ENCODE measurements at places on chromosomes 1 and 21.

- DNase-seq = no peak
Measured at GRCh38 chr1:212700892-212701819, 1.5 kb upstream of the BATF3 start.

GRCh38 chr1:171213559-171214454, 28.7 kb downstream of the FMO2 start:
- DNase-seq = no peak

GRCh38 chr1:168918860-168919741, 187.4 kb upstream of the ATP1B1 start:
- DNase-seq = no peak

DNA sequence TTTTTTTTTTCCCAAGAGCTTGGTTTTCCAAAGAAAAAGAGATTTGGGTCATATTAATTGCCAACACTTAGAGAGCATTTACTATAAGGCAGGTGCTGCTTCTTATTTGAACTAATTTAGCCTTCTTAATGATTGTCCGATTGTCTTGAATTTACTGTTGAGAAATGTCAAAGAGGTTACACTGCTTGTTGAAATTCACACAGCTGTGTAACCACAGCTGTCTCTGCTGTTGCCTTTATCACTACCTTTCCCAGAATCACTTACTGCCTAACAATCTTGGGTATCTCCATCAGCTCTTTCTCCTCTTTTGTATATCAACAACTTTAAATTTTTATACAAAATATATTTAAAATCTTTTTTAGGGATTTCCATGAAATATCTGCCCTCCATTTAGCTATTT, 115.6 kb downstream of the UCHL5 start:
- DNase-seq = no peak

DNA sequence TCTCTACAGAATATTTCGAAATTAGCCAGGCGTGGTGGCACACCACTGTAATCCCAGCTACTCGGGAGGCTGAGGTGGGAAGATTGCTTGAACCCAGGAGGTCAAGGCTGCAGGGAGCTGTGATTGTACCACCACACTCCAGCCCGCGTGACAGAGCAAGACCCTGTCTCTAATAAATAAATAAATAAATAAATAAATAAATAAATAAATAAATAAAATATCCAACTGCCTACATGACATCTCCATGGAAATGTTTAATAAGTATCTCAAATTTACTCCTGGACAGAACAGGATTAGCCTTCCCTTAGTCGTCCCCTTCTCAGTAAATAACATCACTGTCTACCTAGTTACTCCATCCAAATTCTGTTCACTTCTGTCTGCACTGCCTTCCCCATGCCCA, 29.0 kb upstream of the KCNN3 start:
- no peak for DNase-seq

GRCh38 chr1:58721247-58721820, 21.5 kb upstream of the MYSM1 start:
- DNase-seq = no peak

DNA sequence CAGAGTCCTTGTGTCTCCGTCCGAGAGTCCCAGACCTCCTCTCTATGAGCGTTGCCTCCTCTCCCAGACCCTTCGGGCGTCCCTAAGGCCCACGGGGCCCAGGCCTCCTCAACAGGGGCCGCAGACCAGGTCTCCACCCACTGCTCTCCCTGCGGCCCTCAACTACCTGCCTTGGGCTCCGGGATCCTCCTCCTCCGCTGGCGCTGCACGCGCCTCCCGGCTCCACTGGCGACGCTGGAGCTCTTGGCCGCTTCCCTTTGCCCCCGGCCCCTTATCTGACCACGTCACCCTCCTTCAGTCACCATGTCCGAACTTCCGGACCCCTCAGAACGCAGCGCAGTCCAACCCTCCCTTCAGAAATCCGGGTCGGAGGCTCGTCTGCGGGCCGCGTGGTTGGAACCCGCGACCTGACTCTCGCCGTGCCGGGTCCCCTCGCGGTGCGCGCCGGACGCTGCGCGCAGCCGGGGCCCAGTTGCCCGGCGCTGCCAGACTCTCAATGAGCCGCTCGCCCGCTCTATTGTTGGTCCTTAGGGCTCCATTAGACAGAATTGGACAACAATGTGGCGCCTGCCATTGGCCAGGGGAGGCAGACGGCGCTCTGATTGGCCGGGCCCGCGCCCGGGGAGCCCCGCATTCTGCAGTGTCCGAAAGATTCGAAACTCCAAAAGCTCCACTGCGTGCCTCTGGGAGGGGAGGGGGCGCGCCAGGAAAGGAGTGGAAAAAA, at the start of gene DMRTA2:
Gene DMRTA2 (minus strand): TSS at position 498 of the 724 bp plus-strand sequence. CDS start 1,907 bp downstream, outside the sequence.
- DNase-seq = no peak

DNA sequence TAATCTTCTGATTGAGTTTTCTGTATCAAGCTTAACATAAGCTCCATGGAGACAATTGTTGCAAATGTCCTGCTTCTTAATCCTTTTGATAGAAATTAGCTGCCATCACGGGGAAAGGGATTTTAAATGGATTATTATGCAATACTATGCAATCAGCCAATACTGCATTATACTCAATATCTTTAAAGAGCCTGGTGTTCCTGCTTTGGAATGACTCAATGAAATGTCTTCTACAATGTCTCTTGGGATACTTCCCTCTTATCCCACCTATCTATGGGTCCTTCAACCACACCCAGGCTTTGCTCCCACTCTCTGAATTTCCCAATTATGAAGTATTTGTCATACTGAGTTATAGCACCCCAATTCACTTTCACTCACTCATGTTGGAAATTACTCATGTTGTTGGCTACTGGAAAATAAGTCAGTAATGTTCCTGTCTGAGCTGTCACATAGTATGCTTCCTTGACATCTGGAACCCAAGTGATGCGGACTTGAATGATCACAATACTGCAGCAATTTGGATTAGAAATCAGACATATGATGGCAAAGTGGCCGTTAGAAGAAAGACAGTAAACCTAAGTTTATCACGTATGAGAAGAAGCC, 85.0 kb downstream of the TPR start:
- no peak for DNase-seq

- DNase-seq = peak; percentile 44
Measured at GRCh38 chr21:33325222-33326067, 675 bp downstream of the IFNAR1 start.

GRCh38 chr1:31910933-31911332, 27.2 kb downstream of the PTP4A2 start:
- no peak for DNase-seq

GRCh38 chr1:17885663-17886320, 130.7 kb downstream of the ACTL8 start:
- no peak for DNase-seq

DNA sequence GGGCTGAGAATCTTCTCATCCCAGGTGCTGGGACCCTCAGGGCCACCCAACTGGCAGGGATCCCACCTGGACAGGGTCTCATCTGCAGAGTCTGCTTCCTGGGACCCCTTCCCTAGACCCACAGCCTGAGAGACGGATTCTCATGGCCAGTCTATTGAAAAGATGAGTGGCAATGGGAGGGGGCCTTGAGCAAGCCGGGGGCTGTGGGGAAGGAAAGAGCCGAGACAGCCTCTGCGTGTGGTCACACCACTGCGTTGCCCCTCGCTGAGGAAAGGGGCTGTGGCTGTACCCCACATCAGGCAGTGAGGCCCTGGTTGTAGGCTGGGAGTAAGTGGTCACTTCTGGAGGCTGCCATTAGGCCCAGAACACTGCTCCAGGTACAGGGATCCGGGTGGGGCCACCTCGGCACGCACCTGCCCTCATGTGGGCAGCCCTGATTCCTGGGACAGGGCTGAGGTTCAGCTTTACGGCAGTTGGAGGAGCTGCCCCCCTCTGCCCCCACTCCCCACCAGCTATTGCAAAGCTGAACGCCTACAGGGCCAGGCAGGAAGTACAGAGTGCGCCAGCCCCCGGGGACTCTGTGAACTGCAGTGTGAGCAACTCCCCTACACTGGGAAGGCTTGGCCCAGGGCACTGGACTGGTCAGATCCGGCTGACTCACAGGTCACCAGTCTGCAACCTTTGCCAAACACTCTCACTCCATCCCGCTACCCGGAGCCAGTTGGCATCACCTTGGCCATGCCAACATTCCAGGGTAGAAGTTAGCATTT, 106.9 kb downstream of the RIPK4 start:
- DNase-seq = no peak

GRCh38 chr1:30753660-30754123, 3.9 kb downstream of the LAPTM5 start:
- no peak for DNase-seq

GRCh38 chr1:156654700-156655099, 12.8 kb downstream of the BCAN start:
- no peak for DNase-seq

DNA sequence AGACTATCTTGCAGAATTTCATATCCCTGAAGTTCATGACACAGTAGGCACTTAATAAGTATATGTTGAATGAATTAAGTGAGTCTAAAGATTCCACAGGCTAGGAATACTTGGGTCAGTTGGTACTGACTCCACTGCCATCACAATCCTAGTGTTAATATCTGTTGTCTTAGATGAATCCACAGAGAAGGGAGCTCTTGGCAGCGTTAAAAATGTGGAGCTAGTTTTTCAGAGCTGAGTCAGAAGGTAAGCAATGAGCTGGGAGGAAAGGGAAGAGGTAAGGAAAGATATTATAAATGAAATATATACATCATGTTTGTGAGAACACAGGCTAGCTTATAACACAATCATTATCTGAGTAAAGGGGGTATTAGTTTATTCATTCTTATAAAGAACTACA, 21.8 kb upstream of the GORAB start:
- DNase-seq = no peak

- no peak for DNase-seq
Measured at GRCh38 chr1:183279835-183280234, 93.8 kb downstream of the LAMC2 start.

GRCh38 chr1:219339466-219339865, 165.8 kb downstream of the LYPLAL1 start:
- DNase-seq = no peak

DNA sequence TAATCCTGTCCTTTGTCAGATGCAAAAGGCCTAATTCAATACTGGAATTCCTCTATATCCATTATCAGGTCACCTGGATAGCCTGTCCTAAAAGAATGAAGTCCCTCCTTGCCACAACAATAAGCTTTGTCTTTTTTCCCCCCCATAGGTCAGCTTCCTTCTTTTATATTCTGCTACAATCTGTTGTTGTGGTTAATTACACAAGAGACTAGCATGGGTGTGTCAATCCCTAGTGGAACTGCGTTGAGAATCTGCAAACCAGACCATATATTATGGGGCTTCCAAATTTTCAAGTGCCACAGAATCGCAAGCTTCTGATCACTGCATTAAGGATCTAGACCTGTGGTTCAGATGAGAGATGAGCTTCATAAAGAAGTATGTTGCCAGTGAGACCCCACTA, 349.6 kb downstream of the SMYD3 start:
- no peak for DNase-seq

GRCh38 chr1:173477286-173478093, at the start of gene PRDX6:
TSS of gene PRDX6 (plus strand) at chr1:173477335. CDS start at chr1:173477398, 63 bp downstream.
- DNase-seq = peak; percentile 58

GRCh38 chr1:32997381-32997891, 32.8 kb upstream of the RNF19B start:
- DNase-seq = no peak
